SK-N-DZ (cell line): ENCODE measurements at places on chromosomes 11 and 22.

- no peak for DNase-seq
Observed at GRCh38 chr11:44979543-44980399, 29.1 kb upstream of the TP53I11 start.

DNA sequence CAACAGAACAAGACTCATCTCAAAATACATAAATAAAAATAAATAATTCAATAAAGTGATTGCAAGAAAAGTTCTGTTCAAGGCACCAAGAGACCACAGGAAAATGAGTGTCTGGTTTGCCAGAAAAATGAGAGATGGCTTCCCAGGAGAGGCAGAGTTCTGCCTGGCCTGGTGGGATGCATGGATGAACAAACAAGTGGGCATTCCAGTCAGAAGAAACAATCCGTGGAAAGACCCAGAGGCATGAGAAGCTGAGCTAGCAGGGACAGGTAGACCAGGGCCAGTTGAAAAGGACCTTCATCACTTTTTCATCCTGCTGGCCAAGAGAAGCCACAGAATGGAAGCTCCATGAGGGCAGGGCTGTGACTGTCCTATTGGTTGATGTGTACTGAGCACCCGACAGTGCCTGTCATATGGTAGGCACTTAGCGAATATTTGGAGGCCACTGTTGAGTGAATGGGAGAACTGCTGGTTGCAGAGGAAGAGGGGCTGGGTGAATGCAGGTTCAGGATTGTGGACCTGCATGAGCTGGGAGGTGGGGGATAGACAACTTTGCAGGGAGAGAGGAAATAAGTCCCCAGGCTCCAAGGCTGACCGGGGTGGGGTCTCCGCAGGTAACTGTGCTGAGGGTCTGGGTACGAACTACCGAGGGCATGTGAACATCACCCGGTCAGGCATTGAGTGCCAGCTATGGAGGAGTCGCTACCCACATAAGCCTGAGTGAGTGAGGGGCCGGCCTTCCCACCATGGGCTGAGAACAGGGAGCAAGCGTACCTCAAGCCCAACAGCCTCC is 3.7 kb downstream of the F2 start:
- DNase-seq, result no peak

GRCh38 chr11:43327987-43328386 is 16.2 kb downstream of the API5 start:
- DNase-seq, result no peak

- DNase-seq, result no peak
Observed at GRCh38 chr11:47149782-47150181, 26.9 kb downstream of the ARFGAP2 start.

GRCh38 chr22:41290262-41291221 is 4.6 kb upstream of the RANGAP1 start:
- DNase-seq, result no peak

- DNase-seq, result no peak
Observed at GRCh38 chr11:114392735-114393667, 7.3 kb downstream of the C11orf71 start.

DNA sequence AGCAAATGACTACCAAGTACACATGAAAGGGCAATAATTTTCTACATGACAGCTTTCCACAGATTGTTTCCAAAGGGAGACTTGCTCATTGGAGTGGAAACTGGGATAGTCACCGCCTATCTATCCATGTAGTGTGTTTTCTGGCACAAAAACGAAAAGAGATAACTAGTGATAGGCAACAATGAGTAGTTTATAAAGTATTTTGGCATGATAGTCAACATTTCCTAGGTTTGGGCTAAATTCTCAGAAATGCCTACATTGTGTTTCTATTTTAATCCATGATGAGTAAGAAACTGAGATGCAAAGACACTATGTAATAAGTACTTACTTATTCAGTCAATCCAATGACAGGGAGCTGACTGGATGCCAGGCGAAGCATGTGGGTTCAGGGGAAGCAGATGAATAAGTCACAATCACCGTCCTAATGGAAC is 1129.1 kb downstream of the DLG2 start:
- no peak for DNase-seq

- DNase-seq, result no peak
Observed at GRCh38 chr11:1307998-1308742, 1.3 kb downstream of the TOLLIP start.

GRCh38 chr22:45781966-45782365 is 110.3 kb downstream of the ATXN10 start:
- no peak for DNase-seq

DNA sequence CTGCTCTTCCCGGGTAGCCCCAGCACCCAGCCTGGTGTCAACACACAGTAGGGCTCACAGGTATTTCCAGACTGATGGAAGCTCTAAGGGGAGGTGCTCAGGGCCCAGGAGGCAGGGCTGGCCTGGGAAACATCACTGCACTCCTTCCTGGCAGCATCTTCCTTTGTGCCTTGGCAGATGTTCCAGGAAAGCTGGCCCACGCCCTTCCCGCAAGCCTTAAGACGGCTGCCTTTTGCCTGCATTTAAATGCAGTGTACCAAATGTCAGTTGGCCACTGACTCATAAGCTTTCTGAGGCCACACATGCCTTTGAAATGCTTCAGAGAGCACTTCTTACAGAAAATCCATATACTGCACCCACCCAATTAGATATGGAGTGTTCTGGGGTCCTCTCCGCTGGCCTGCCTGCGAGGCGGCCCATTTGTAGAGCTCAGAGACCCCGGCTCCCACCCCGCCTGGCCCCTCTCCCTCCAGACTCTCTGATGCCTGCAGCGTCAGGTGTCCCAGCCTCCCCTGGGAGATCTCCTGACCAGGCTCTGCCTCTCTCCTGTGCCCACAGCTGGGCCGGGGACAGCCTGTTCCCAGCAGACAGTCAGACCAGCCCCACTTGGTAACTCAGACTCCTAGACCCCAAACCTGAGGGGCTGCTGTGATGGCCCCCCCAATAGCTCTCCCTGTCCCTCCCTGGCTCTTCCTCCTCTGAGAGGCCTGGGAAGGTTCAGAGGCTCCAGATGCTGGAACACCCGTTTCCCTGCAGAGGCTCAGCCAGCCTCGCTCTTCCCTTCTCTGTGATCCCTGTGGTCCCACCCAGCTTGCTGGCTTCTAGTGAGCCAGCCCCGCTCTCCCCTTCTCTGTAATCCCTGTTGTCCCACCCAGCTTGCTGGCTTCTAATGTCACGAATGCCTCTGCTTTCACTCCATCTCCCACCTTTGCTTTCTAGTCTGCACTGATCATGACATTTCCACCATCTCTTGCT is 47.6 kb upstream of the THY1 start:
- peak; percentile 30 for DNase-seq

GRCh38 chr11:133605482-133605881 is 73.2 kb upstream of the OPCML start:
- no peak for DNase-seq

- peak; percentile 56 for DNase-seq
Observed at GRCh38 chr11:64086258-64087123, 50.8 kb downstream of the FLRT1 start.

DNA sequence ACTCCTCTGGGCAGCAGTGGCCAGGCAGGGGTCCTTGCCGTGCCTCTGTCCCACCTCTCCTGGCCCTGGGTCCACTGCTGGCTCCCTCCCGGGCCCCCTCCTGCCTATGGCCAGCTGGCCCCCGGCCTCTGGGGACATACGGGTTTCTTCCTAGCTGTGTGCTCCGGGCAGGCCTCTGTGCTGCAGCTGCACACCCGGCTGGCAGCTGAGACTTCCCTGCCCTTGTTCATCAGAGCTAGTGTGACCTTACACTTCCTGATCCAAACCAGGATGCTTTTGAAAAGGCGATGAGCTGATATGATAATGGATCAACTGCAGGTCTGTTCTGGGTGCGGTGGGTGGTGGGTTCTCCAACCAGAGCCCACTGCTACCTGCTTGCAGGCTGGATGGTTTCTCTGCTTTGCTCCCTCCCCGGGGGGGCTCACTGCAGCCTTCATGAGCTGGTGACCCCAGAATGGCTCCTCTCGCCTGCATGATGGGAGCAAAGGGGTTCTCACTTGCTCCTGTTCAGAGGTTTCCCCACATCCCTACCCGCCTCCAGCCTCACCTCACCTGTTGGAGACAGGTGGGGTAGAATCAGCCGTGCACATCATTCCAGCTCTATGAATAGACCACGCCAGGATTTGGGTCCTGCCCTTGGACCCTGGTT is 13.3 kb downstream of the B3GAT1 start:
- DNase-seq, result peak; percentile 67

GRCh38 chr11:117435326-117435725 is 107.7 kb downstream of the CEP164 start:
- no peak for DNase-seq

- no peak for DNase-seq
Observed at GRCh38 chr11:123330471-123330870, 99.6 kb upstream of the GRAMD1B start.

DNA sequence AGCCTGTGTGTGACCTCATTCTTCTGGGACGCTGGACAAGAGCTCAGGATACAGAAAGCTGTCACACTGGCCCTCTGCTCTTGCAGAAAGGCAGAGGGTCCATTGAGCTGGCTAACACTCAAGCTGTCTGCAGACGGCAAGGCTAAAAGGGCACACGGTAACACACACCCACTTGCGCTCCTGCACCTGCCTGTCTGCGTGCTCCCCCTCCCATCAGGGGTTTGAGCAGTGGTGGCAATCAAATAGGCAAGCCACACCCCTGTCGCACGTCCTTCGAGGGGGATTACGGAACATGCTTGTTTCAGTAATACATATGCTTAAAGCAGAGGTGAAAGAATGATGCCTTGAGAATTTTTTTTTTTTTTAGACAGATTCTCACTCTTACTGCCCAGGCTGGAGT is 7.1 kb upstream of the QSER1 start:
- peak; percentile 30 for DNase-seq

DNA sequence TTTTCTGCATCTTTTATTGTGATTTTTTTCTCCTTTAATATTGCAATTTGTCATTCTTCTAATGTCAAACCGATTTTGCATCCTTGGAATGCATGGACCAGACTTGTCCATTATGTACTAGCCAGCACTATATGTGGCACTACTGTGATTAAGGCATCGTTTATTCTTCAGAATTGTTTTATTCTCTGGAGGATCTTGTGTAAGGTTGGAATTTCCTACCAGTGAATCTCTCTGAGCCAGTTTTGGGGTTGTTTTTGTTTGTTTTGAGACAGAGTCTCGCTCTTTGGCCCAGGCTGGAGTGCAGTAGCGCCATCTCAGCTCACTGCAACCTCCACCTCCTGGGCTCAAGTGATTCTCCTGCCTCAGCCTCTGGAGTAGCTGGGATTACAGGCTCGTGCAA is 58.5 kb downstream of the IGLL5 start:
- DNase-seq, result no peak

GRCh38 chr11:24124876-24125275 is 372.0 kb upstream of the LUZP2 start:
- DNase-seq, result no peak

DNA sequence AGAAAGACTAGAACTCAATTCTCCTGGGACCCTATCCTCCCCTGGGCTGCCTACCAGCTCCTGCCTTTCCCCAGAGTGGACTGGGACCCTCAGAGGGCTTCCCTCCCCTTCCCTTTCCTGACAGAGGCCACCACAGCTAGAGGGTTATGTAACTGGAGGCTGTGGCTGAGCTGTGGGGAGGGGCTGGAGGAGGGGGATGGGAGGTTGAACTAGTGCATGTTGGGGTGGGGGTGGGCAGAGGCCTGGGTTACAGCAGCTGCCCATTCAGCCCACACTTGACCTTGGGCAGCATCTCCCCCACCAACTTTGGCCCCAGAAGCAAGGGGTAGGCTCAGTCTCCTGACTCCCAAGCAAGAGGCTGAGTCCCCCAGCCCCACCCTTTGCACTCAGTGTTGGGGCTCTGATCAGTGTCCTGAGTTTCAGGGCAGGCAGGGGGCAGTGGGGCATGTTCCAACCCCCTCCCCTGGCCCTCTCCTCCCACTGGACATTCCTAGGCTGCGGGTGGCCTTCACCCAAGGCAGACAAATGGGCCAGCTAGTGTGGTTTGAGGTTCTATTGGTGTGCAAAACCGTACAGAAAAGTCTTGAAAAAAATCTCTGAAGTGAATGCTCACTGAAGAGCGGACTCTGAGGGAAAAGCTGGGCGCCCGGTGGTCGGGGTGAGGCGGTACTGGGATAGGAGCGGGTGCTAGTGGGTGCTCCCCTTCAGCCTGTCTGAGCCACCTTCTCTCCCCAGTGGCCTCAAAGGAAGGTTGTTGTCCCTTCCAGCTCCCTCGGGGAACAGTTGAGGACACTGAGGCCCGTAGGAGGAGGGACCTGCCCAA is 3.8 kb downstream of the KCNC1 start:
- DNase-seq, result no peak

GRCh38 chr11:34214961-34215805 is 109.8 kb downstream of the NAT10 start:
- no peak for DNase-seq

DNA sequence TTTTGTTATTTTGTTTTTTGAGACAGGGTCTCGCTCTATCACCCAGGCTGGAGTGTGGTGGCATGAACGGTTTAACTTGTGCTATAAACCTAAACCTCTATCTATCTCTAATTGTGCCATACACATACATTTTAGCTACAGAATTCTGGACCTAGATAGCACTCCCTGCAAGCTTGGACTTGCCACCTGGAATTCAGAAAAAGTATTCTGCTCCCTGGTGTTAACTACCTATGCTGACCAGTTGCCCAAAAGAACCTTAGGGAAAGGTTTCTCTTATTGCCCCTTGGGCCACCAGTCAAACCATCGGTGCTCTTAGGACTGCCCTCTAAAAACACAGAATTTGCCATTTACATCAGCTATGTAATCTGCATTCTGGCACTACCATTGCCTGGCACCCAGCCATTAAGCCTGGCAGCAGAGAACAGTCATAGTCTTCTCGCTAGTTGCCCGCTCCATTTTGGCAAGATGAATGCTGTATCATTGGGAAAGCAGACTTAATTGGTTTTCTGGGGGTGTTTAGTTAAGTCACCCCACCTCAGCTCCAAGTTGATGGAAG is 55.3 kb downstream of the ETS1 start:
- no peak for DNase-seq

GRCh38 chr11:83715927-83716535 is 429.9 kb upstream of the CCDC90B start:
- no peak for DNase-seq

GRCh38 chr11:10762913-10763421 is 11.9 kb downstream of the CTR9 start:
- DNase-seq, result no peak

GRCh38 chr11:65790104-65790901 is 3.4 kb downstream of the OVOL1 start:
- DNase-seq, result no peak

GRCh38 chr11:15815246-15816195 is 540.8 kb downstream of the SOX6 start:
- DNase-seq, result no peak

GRCh38 chr11:67381244-67381972 is 8.0 kb upstream of the CLCF1 start:
- DNase-seq, result no peak

DNA sequence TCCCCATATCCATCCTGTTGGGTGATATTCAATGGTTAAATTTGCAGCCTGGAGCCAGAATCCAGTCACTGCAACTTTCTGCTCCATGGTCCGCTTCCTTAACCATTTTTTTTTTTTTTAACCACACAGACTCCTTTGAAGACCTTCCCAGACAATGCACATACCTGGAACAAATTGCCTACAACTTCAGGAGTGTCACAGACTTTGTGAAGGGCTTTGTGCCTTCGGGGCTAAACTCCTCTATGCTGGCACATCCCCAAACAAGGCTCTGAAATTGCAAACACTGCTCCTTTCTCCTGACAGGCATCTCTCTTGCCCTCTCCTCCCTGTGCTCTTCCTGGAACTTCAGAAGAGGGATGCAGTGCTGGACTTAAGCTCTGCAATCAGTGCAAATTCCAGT is 40.6 kb downstream of the TENM4 start:
- no peak for DNase-seq
